ENCODE measurements at places on chromosomes 1 and 21. TPM values are rescaled to one million over a fixed set of nuclear protein-coding genes. Genes with fewer than 3 reads are reported as not detected.

Gene GBP6
- 0.13 TPM for total RNA-seq

Gene ENO1
- 1,030 TPM for total RNA-seq

- no peak for DNase-seq
- no peak overlapping the region for H3K27ac ChIP-seq
- H3K27me3 ChIP-seq, result peaks cover 56% of the 10 kb centered on the region
- H3K36me3 ChIP-seq, result no peaks in the 10 kb centered on the region
- no peak overlapping the region for H3K4me3 ChIP-seq
These were observed 141.8 kb upstream of the CSF3R start for GRCh38 chr1:36624466-36624865.

DNA sequence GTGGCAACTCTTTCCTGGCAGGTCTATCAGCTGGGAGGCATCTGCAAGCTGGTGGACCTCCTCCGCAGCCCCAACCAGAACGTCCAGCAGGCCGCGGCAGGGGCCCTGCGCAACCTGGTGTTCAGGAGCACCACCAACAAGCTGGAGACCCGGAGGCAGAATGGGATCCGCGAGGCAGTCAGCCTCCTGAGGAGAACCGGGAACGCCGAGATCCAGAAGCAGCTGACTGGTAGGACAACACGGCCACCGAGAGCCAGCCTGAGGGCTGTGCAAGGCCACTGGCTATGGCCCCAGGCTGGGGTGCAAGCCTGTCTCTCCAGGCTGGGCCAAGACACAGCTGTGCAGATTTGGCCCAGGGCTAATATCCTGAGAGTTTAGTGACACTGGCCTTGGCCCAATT is 34.2 kb downstream of the PKP1 start:
- H3K27me3 ChIP-seq, result peaks cover 13% of the 10 kb centered on the region
- no peak for DNase-seq
- H3K4me1 ChIP-seq, result no peaks in the 10 kb centered on the region
- H3K36me3 ChIP-seq, result no peaks in the 10 kb centered on the region

DNA sequence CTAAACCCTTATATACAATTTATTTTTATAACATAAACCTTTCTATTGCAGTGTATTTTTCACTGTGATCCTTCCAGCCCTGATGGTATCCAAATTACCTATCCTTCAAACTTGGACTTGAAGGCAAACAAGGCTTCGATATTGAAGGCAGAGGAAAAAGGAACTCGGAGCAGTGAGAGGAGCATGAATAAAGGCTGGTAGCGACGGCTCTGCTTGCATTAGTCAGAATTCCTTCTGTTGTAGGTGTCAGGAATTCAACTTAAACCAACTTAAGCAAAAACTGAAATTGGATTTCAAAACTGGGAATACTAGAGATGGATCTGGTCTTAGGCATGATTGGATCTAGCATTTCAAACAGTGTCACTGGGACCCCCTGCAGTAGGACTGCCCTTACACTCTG is 17.8 kb upstream of the SSX2IP start:
- no peaks in the 10 kb centered on the region for H3K27me3 ChIP-seq
- no peak for DNase-seq
- peaks cover 4% of the 10 kb centered on the region for H3K4me1 ChIP-seq
- H3K36me3 ChIP-seq, result no peaks in the 10 kb centered on the region
- no peak overlapping the region for H3K4me3 ChIP-seq
- no peak overlapping the region for H3K27ac ChIP-seq

- H3K4me3 ChIP-seq, result no peak overlapping the region
- H3K27me3 ChIP-seq, result no peaks in the 10 kb centered on the region
- peaks cover 26% of the 10 kb centered on the region for H3K4me1 ChIP-seq
- H3K27ac ChIP-seq, result peak overlapping the region; percentile 55
These were observed 846.9 kb upstream of the ADAMTS5 start for GRCh38 chr21:27813750-27814149.

Gene NCAM2
- 34.0 TPM for total RNA-seq

GRCh38 chr1:38139738-38140487 is 93.3 kb upstream of the POU3F1 start:
- DNase-seq, result no peak
- H3K4me3 ChIP-seq, result no peak overlapping the region
- H3K4me1 ChIP-seq, result peaks cover 35% of the 10 kb centered on the region
- H3K36me3 ChIP-seq, result no peaks in the 10 kb centered on the region

GRCh38 chr1:170290276-170290675 is 144.5 kb downstream of the NTMT2 start:
- H3K27me3 ChIP-seq, result no peaks in the 10 kb centered on the region
- H3K4me1 ChIP-seq, result no peaks in the 10 kb centered on the region
- no peak overlapping the region for H3K4me3 ChIP-seq

Gene SPRR2E
- total RNA-seq, result 1.2 TPM

GRCh38 chr1:112359961-112360767 is 35.9 kb upstream of the CTTNBP2NL start:
- DNase-seq, result no peak
- no peaks in the 10 kb centered on the region for H3K36me3 ChIP-seq
- no peak overlapping the region for H3K4me3 ChIP-seq
- H3K4me1 ChIP-seq, result peaks cover 19% of the 10 kb centered on the region

DNA sequence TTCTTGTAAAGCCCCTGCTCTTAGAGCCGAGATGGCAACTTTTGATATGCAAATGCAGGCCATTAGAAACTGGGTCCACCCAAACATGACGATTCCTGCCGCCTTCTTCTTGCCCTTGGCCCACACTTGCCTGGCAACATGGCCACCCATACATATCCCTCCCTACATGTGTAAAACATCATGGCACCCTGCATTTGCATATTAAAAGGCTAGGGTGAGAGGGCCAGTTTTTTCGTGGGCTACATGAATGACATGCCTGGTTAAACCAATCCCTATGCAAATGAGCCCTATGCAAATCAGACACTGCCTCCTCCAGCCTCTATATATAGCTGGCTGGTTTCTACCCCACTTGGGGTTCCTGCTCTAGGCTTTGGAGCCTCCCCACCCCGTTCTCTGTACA is 18.8 kb downstream of the PLA2G2A start:
- DNase-seq, result no peak
- H3K4me1 ChIP-seq, result peaks cover 5% of the 10 kb centered on the region
- no peak overlapping the region for H3K27ac ChIP-seq
- H3K4me3 ChIP-seq, result no peak overlapping the region
- H3K36me3 ChIP-seq, result no peaks in the 10 kb centered on the region
- H3K27me3 ChIP-seq, result peaks cover 31% of the 10 kb centered on the region

GRCh38 chr21:36583591-36583990 is 103.7 kb upstream of the CLDN14 start:
- H3K4me3 ChIP-seq, result no peak overlapping the region
- DNase-seq, result no peak

DNA sequence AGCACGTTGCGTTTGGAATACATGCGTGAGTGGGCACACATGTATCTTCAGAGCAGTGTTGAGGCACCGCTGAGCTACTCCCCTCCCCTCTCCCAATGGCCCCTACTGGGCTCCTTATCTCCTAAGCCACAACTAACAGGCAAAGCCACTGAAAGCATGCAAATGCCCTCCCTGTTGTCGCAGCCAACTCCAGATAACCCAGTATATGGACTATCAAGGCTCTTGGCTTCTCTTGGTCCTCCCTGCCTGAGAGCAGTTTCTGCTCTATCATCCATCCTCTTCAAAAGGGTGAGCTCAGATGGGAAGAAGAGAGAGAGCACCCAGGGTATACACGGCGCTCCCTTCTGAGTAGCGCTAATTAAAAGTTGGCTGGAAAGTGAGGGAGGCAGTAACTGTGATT is 58.5 kb upstream of the CNTN2 start:
- no peak overlapping the region for H3K27ac ChIP-seq
- peaks cover 24% of the 10 kb centered on the region for H3K27me3 ChIP-seq
- H3K36me3 ChIP-seq, result no peaks in the 10 kb centered on the region
- no peak for DNase-seq
- no peaks in the 10 kb centered on the region for H3K4me1 ChIP-seq

DNA sequence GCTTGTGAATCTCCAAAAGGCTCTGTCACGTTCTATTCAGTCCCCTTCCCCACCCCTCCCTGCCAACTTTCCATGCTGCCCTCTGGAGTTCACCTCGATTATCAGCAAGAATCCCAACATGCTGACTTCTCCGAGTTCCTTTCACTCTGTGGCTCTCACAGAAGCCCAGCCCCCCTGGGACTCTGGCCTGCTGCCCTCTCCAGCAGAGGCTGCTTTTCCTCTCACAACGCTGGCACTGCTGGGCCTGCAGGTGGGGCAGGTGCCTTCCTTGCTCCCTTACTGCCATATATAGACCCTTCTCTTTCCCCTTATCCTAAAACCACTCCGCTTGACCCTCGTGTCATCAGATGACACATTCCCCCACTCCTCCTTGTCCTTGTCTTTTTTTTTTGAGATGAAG is 10.2 kb upstream of the RNF186 start:
- peaks cover 13% of the 10 kb centered on the region for H3K27me3 ChIP-seq
- no peak for DNase-seq
- no peaks in the 10 kb centered on the region for H3K4me1 ChIP-seq

Gene NBPF3
- total RNA-seq, result 18.6 TPM

Measured in mesothelial cell of epicardium (in vitro differentiated cells).